ENCODE measurements at places on chromosomes 3 and 15.

GRCh38 chr3:109943181-109943580, 605.8 kb upstream of the DPPA4 start:
- no peak for DNase-seq

DNA sequence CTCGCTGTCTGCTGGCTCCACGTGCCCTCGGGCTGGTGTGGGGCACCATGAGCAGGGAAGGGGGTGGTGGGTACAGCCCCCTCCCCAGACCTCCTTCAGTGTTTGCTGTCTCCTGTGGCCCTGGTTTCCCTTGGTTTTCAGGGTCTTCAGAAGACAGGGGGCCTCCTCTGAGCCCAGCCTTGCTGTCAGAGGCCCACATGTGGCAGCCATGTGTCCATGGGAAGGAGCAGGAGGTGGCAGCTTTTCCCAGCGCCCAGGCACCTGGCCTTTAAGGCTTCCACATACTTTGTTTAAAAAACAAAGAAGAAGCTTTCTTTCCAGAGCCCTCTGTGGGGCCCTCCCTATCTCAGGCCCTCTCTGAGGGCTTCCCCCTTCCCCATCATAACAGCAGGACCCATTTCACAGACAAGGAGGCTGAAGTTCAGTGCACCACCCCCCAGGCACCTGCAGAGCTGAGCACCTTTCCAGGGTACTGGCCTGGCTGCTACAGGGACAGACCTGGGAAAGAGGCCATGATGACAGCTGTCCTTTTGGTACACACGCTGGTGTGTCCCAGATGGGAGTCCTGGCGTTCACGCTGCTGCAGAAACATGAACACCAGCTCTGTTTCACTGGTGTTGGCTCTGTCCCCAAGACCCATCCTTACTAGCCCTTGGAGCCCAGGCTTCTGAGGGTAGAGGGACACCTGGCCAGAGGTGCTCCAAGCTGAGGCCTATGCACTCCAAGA, 73.7 kb downstream of the DNAJB8 start:
- DNase-seq: no peak

GRCh38 chr15:38048001-38048455, 113.6 kb downstream of the TMCO5A start:
- DNase-seq: no peak

- DNase-seq: no peak
Observed at GRCh38 chr3:136929977-136930670, 27.7 kb upstream of the IL20RB start.

DNA sequence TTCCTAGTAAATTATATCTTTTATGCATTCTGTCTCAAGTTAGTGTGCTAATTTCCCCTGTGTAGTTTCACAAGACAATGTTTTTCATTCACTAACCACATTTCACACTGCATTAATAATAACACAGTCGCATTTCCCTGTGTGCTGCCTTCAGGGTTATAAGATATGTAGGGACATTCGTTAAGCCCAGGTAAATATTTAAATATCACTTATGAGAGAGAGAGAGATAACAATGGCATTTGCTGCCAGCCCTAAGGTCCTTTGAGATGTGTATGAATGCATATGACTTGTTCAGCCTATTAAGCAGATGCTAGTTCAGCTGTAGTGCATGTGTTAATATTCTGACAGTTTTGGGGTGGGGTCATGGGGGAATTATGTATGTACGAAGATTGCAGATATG, 876.7 kb downstream of the NAALADL2 start:
- no peak for DNase-seq

- no peak for DNase-seq
Observed at GRCh38 chr3:70684701-70685100, 372.3 kb upstream of the MDFIC2 start.

- no peak for DNase-seq
Observed at GRCh38 chr3:193621127-193621526, 28.1 kb downstream of the OPA1 start.

- DNase-seq: no peak
Observed at GRCh38 chr3:182787302-182788036, 5.8 kb upstream of the ATP11B start.

DNA sequence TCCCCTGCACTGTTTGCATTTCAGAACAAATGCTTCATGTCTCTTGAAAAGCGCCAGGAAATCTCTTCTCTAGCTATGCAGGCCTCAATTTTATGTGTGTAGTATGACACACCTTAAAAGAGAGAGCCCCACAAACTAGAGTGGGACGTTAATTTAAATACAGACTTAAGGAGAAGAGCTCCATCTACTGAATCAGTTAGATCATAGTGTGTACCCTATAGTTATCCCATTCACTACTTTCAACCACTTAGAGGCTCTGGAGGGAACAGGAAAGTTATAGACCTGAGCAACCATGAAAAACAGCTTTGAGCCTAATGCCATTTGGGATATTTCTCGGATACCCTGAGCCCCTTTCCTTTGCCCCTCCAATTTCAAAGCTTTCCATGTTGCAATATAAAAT, 153.7 kb downstream of the TIGIT start:
- no peak for DNase-seq

GRCh38 chr3:173399044-173399443, 1.5 kb downstream of the NLGN1 start:
- DNase-seq: no peak

DNA sequence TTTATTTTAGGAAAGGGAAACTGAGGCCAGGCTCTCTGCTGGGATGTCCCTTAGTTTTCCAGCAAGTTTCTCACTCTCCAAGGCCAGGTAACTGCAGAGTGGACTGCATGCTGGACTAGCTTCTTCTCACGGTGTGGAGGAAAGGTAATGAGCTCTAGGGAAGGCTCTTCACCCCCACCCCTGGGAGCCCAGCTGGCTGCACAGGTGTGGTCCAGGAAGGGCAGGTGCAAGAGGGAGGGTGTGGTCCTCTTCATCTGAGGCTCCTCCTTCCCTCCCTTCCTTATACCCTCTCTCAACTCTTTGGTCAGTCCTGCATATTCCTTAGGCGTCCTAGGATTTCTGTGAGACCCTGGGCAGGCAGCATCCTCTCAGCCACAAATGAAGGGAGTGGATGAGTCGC, 33.9 kb downstream of the RNU5B-1 start:
- DNase-seq: no peak

DNA sequence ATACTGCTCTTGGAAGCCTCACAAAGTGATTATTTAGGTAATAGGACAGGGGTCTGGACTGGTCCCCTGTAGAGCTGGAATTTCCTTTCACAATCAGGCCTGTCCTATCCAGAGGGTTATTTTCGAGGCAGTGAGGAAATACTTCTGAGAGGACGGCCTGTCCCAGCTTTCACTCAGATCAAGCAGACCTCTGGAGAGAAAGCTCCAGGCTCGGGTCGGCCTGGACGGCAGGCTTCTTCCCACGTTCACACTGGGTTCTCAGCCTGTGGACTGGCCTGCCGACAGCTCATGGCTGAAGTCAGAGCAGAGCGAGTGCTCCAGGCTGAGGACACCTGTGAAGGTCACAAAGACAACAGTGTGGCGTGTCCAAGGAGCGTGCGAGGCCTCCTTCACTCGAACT, 405.3 kb downstream of the VPS13C start:
- DNase-seq: no peak

DNA sequence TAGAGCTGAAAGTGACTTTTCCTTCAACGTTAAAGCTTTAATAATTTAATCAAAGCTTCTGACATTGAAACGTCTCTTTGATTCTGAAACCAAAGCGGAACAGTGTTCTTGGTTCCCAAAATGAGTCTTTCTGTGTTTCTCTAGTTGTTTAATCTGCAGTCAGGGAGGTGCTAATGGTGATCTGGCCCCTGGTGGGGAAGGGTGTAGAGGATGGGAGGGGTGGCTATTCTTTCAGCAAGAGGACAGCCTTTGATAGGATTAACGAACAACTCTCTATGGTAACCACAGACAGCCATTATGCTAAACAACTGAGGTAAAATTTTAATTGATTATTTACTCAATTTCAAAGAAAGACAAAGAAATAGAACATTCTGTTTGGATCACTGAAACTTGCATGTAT, 79.9 kb upstream of the CADPS start:
- DNase-seq: no peak

- no peak for DNase-seq
Observed at GRCh38 chr3:106620646-106621045, 751.8 kb upstream of the CBLB start.

DNA sequence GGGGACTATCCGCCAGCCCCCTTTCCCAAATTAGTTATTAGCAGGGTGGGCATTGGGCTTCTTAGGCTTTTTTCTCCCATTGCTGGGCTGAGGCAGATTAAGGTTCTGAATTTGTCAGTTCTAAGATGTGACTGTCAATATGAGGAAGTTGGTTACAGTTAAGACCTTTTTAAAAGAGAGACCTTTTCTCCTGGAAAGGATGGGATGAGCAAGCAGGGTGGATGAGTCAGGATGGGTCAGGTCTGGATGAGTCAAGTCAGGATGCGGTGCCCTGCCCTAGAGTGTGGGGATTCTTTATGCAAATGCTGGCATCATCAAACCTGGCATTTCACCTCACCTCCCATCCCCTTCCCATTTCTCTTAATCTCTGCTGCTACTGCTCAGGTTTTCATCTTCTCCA, 1.9 kb downstream of the AEN start:
- DNase-seq: peak; percentile 68

DNA sequence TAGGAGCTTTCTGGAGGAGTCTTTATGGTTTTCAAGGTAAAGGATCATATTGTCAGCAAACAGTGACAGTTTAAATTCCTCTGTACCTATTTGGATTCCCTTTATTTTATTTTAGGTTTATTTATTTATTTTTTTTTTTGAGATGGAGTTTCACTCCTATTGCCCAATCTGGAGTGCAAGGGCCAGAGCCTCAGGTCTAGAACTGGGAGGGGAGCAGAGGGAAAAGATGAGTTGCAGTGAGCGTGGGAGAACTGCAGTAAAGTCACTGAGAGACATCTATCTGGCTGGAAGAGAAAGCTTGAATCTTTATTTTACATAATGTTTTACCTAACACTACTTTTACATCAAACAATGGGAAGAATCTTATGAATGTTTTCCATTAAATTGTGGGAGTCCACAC, 49.5 kb upstream of the GK5 start:
- no peak for DNase-seq

DNA sequence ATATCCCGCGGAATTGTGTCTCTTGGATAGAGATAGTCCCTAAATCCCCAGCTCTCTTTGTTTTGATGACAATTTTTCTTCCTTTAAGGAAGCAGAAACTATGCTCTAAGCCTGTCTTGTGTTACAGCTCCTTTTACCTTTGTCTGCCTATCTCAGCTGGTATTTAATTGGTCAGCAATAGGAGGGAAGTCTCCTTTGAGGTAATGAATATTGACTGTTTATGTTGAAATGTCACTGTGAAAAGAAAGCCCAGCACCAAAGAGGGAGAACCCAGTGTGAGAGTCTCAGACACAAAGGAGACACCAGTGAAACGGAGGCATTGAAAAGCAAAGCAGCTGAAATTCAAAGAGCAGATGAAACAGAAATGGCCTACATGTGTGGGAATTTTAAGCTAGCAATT, 372.6 kb downstream of the NR2F2 start:
- DNase-seq: no peak

- no peak for DNase-seq
Observed at GRCh38 chr3:24407980-24408680, 86.5 kb downstream of the THRB start.

DNA sequence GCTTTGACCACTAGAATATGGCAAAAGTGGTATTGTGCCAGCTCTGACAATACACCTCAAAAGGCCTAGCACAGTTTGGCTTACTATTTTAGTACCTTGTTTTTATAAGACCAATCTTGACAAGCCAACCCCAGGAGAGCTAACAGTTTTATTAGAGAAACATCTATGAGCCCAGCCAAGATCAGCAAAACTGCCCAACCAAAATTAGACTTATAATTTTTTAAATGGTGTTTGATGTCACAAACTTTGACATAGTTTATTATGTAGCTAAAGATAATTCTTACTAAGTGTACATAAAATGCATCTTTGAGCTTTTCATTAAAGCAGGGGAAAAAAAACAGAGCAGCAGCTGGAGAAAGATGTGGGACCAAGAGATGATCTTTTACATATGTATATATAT, 537.5 kb downstream of the ZPLD1 start:
- no peak for DNase-seq

DNA sequence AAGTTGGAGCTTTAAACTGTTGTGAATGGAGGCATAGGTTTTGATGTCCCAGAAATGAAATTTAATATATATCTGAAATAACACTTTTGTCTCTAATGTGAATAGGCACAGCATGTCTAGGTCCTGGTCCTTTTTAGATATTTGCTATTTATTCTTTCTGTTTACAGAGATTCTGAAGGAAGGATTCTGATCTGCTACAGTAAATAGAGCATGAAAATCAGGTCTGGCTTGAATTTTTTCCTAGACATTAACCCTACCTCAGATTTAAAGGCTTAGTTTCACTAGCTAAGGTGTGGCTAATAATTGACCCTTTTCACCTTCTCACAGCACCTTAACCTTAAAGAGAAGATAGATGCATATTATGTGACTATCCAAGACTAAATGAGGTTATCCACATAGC, 48.0 kb upstream of the SYNPR start:
- DNase-seq: no peak

DNA sequence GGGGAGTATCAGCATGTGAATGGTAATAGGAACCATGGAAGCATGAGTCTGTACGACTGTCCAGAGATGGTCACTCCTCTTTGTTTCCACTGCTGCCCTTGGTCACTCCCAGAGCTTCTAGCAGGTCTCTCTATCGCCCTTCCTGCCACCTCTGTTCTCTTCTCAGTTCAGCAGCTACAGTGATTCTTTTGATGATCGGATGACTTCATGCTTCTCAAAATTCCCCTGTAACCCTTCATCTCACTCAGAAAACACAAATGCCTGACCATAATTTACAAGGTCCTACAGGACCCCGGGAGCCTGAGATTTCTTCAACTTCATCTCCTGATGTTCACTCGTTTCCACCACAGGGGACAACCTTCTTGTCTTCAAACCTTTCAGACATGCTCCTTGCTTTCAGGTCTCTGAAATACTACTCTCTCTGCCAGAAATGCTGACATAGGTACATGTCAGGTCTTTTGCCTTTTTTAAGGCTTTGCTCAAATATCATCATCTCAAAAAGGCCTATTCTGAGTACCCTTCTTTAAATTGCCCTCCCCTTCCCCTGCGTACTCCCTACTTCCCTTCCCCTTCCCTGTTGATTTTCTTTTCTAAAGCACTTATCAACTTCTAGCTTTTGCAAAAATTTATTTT, 42.1 kb upstream of the BHLHE40 start:
- no peak for DNase-seq

- no peak for DNase-seq
Observed at GRCh38 chr3:18716821-18717220, 291.7 kb upstream of the SATB1 start.

- DNase-seq: no peak
Observed at GRCh38 chr3:197289726-197290125, 8.7 kb downstream of the DLG1 start.

DNA sequence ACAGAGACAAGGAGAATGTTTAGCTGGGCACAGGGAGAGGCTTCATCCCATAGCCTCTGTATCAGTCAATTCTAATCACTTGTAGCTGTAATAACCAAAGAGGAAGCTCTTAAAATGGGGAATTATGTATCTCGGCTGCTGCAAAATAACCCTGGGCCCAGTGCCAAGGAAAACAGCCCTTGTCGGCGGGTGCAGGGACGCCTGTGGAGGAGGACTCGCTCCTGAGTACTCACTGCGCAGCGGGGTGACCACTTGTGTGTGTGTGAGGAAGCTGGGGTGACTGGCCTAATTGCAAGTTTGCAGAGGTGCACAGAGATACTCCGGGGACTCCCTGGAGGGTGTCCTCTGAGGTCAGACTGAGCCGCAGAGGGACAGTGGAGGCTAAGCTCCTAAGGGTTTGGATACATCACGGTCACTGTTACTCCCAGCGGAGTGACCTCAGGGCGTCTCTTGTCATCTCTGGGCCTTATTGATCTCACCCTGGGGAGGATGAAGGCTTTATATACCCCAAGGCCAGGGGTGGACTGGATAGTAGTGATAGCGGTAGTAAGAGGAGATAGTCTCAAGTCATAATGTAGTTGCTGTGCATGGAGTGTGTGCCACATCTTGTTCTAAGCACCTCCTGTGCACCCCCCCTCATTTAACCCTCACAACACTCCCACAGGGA, 37.2 kb downstream of the SLC6A6 start:
- no peak for DNase-seq

Measured in activated naive CD4-positive, alpha-beta T cell treated with Interleukin-2 at 50 U/mL for 16 hours (primary cell).